ENCODE measurements at places on chromosomes 13 and 19.

GRCh38 chr19:14505488-14506239 lies 9.7 kb upstream of the GIPC1 start:
- DNase-seq: peak; percentile 85

DNA sequence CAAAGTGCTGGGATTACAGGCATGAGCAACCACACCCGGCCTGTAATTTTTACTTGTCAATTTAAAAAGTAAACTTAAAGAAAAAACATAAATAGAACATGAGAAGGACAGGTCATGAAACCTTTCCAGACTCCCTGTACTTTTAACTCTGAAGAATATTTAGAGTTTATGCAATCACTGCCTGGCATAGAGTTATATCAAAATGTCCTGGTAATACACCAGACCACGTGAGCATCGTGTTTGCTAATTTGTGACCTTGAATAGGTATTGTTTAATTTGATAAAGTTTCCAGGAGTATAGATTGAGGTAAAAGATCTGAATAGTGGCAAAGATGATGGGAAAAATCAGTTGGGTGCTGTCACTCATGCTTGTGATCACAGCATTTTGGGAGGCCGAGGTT lies 81.2 kb upstream of the RNF113B start:
- no peak for DNase-seq

GRCh38 chr19:18173054-18173571 lies 500 bp upstream of the IFI30 start:
- DNase-seq: no peak

DNA sequence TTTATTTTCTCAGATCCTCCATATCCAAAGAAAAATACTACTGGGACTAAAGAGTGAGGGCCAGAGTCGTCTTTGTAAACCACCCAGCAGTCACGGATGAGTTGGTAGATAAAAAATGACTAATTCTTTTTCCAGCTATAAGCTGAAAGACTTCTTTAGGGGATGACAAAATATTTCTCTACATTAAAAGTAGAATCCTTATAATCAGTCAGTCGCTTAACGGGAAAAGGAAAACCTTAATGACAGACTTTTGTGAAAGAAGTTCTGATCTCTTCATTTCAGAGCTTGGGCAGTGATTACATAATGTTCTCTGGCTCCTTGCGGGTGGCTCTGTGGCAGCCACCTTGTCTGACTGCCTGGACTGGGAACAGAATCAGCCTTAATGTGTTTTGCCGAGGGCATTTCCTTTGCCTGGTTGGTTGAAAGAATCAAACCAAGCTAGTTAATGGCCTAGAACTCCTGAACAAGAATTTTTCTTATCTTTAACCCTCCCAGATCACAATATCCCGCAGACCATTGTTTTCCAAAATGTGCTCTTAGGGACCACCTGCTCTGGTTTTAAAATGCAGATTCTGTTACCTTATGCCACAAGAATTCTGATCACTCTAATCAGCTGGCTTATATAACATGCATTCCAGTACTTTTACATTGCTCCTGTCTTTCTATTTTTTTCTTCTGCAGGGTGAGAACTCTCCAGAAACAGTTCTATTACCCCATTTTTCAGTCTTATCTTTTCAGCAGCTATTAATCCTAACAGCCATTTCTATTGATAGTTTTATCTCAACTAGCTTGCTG lies 2.5 kb downstream of the ITM2B start:
- DNase-seq: peak; percentile 61

DNA sequence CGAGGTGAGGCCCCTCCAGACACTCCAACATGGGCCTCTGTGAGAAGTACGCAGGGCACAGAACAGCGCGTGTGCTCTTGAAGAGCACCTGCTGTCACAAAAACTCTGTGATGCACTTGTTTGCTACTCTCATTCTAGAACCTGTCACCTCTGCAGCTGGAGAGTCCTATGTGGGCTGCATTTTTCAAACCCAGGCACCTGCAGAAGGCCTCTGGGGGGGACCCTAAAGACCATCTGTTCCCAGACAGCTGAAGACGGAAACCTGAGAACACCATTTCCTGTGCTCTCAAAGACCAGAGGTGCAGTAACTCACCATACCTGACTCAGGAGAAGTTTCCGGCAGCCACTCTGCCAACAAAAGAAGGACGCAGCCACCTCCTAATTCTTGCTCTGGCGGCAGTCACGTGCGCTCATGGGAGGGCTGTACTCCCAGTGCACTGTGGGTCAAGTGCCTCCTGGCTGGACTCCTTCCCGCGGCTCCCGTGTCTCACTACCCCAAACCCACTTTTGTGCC lies 28.1 kb downstream of the RANBP3 start:
- DNase-seq: peak; percentile 47

- peak; percentile 39 for DNase-seq
These were observed 209.8 kb downstream of the FGF14 start for GRCh38 chr13:102191951-102192502.

DNA sequence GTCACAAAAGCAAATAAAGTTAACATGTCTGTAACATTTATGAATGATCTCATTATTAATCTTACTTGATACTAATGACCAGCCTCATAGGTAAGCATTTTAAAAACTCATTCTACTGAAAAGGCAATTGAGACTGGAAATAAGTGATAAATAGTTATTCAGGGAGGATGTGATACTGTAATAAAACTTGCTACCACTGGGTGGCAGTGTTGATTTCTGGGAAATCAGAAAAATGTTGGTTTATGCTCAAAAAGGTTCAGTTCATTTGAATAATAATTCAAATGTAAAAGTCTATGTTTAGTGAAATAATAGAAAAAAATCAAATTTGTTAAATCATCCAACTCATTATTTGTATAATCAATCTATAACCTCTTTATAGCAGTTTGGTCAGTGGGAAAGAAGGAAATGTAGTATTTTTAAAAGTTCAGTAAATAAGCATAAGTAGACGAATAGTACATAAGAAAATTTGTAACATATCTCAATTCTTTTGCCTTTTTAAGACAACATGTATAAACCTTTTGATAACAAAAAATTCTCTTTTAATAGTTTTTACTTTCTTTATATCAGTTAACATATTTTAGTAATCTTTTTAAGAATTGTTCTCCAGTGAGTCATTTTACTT lies 9.6 kb downstream of the ABHD13 start:
- DNase-seq: peak; percentile 39

DNA sequence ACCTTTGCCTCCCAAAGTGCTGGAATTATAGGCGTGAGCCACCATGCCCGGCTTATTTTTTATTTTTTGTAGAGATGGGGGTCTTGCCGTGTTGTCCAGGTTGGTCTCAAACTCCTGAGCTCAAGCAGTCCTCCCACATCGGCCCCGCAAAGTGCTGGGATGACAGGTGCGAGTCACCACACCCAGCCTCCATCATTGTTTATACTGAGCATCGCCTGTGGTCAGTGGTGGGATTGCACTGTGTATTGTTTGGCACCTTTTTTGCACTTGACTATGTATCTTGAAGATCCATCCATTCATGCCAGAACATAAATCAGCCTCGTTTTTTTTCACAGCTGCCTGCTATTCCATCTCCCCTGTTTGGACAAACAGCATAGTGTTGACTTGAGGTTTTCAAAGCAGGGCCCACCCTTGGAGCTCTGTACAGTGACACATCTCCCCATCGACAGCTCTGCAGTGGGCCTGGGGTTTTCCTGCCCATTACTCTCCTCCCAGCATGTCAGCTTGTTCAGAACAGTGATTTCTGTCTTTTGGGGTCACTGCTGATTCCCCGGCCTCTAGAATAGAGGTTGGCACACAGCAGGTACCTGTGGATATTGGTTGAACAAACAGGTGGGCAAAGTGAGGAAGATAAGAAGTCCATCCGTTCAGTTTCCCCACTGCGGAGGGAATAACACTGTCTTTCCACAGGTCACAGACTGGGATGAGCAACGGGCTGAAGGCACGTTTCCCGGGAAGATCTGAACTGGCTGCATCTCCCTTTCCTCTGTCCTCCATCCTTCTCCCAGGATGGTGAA lies 8.2 kb upstream of the UPK1A start:
- DNase-seq: no peak

DNA sequence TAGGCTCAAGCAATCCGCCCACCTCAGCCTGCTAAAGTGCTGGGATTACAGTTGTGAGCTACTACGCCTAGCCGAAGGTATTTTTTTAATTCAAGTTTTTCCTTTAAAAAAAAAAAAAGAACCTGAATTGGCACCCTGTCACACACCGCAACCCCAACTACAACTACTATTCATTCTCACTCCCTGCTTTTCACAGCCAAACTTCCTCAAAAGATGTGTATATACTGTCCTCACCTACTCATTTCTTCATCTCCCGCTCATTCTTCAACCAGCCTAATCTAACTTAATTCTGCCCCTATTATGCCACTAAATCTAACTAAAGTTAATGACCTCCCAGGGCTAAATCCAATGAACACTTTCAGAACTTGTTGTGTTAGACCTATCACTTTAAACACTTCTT lies 12.7 kb upstream of the WBP4 start:
- no peak for DNase-seq

DNA sequence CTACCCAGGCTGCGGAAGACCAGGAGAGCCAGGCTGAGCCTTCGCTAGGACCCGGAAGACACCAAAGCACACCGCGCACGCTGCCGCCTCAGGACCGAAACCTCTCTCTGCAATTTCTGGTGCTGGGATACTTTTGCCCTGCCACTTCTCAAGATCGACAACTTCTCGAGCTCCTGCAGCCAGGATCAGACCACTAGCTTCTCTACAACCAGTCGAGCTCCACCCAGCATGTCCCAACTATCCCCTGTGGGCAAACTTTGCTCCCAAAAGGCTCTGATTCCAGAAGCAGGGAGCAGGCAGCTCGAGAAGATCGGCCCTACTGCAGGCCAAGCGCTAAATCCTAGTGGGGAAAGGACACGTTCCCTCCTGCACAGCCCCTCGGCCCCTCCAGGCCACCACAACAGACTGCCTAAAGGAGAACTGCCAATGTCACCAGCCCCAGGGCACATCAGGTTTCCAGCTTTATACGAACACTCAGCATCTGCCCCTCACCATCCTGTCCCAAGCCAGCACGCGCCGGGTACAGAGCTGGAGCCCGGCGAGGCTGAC lies 979 bp downstream of the AKAP8 start:
- DNase-seq: peak; percentile 61

GRCh38 chr19:44891016-44891882 lies at the start of gene TOMM40:
Gene TOMM40 (plus strand): TSS chr19:44891254. CDS start chr19:44891416, 162 bp downstream.
- no peak for DNase-seq

DNA sequence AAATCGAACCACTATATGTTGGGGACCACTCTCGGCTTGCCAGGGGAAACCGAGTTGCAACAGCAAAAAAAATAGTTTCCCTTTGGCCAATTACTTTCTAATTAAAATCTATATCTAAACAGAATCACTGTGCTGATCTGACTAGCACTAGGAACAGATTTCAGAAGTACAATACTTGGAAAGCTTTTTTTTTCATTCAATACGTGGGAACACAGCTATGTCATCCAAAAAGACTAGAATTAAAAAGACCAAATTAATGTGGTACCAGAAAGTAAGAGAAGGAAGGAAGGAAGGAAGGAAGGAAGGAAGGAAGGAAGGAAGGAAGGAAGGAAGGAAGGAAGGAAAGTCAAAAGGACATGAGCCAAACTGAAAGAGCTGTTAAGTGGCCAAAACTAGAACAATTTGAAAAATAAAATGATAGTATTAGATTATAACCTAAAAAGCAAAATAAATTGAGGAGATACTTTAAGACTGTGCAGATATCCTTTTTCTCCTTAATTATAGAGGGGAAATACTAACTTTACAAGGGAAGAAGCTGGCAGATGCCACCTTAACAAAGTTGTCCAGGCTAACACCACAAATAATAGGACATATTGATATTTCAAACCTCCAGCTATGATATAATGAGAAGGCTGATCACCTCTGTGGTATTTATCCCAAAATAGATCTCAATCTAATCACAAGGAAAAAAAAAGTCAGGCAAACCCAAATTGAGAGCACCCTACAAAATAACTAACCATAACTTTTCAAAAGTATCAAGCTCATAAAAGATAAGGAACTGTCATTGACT lies 63.9 kb downstream of the DIAPH3 start:
- no peak for DNase-seq

- DNase-seq: no peak
These were observed 16.5 kb upstream of the LATS2 start for GRCh38 chr13:21077788-21078353.

GRCh38 chr13:55307909-55308308 lies 1832.8 kb upstream of the PRR20A start:
- no peak for DNase-seq

Data from kidney tubule cell (primary cell).